Left forelimb (tissue), 1 donor: ENCODE measurements at places on chromosomes 12 and 14.

GRCh38 chr12:109513977-109514376, 36.5 kb downstream of the UBE3B start:
- no peak for DNase-seq

- no peak for DNase-seq
Observed at GRCh38 chr12:42129595-42130204, 15.0 kb downstream of the GXYLT1 start.

GRCh38 chr12:94587266-94588241, 62.8 kb downstream of the TMCC3 start:
- DNase-seq: no peak

- DNase-seq: no peak
Observed at GRCh38 chr14:53938136-53938837, 18.3 kb downstream of the BMP4 start.

DNA sequence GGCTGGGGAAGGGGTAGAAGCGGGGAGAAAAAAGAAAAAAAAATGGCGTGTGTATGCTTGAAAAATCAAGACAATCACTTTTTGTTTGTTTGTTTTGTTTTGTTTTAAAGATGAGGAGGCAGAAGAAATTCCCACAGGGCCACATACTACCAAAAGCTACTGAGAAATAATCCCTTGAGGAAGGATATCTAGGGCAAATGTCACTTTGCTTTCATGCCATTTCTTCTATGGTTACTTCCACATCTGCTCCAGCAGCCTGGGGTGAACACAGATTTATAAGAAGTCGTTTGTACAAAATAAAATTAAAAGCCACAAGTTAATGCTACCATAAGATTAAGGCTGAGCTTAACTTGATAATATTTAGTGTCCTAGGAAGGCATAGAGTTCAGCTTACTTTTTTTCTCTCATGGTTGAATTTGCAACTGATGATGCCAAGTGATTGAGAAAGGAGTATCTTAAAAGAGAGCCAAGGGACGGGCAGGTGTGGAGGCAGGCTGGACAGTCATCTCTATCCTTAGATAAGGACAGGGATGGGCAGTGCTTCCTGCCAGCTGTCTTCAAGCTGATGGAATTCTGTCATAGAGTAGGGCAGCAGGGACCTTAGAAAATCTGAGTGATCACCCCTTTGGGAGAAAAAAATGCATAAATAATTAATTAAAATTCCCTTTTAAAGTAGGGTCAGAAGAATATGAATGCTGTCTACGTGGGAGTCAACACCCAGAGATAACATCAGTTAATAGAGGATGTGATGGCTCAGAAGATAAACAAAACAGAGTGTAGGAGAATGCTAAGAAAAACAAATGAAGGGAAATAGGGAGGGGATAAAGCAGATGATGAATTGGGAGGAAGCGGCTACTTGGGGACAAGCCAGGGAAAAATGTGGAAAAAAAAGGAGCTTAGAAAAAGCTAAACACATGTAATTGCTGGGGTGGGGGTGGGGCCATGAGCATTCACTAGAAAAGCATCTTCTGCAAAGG, 57.1 kb downstream of the DYRK2 start:
- no peak for DNase-seq
